ENCODE measurements at places on chromosomes 5 and 9.
A peak's percentile ranks its signal among the peaks of the same experiment; 100 is the strongest.

DNA sequence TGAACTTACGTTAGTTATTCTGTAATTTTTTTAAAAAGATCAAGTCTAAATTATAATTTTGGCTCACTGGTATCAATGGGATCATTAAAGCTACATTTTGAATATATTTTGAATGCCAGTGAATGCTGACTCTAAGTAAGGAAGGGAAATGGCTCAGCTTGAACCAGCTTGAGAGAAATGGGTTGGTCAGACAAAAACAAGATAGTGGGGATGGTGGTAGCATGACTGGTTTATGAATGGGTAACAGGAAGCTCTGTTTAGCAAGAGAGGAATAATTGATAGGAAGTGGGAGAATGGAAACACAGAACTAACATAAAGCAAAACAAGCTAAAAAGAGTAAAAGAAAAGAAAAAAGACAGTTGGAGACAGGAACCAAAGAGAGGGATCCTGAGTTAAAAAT lies 220.2 kb downstream of the ADAMTS6 start:
- no peak for DNase-seq

GRCh38 chr9:76876098-76876497 lies 29.8 kb downstream of the PRUNE2 start:
- peak; percentile 46 for DNase-seq

- DNase-seq, result peak; percentile 65
Observed at GRCh38 chr9:34437006-34437925, 21.1 kb downstream of the FAM219A start.

DNA sequence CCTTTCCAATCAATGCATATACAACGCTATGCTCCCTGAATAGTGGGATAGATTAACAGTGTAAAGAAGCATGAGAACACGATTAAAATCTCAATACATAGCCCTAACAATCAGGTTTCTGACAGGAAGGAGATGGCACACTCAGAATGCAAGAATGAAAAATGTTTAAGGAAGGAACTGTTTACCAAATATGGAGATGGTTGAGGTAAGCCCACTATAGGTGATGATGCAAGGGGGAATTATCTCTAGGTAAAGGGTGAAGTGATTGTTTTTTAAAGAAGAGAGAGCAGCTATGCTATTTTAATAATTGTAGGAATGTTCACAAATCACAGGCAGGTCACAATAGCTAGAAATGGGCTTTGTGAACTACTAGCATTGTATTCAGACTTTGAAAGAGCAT lies 302.4 kb downstream of the CHSY3 start:
- no peak for DNase-seq

DNA sequence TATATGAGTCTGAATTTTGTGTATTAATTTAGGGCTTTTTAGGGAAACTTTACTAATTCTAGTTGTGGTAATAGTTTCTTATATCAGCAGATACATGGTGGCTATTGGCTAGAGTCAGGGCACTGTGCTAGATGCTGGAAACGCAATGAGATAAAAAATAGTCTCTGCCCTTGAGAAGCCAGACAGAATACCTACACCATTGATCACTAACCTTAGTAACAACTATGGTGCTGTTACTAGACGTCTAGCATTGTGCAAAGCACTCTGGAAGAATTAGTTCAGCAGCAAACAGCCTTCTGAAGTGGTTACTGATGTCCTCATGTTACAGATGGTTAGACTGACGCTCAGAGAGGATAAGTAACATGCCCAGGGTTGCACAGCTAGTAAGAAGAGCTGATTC lies 61.8 kb downstream of the GDA start:
- no peak for DNase-seq

- no peak for DNase-seq
Observed at GRCh38 chr9:128105538-128106175, 21.9 kb downstream of the PTGES2 start.

GRCh38 chr9:110168486-110168885 lies 39.5 kb downstream of the C9orf152 start:
- DNase-seq, result no peak

DNA sequence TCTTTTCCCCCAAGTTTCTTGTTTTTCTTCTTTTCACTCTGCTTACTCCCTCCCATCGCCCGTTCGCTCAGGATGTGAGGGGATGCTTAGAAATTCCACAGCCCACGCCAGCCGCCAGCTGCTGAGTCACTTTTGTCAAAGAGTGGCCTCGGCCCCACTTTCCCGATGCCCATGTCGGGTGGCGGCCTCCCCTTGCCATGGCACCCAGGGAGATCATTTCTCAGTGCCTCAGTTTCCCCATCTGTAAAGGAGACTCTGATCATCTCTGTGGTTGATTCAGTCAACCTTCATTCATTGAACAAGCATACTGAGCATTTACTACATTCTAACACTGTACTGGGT lies 353 bp upstream of the PDGFRB start:
- no peak for DNase-seq

DNA sequence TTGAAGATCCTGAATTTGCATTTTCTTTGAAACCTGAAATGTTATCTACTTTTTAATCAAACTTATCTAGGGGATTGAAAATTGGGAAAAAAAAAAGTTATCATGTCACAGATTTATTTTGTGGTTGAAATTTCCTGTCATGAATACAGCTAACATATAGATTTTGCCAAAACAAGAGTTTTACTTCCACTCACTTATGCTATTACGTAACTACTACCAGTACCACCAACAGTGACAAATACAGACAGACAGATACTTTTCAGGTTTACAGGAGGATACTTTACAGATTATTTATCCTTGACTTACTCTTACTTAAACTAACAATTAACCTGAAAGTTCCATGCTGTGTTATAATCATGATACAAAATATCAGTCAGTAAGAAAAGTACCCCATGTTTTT lies 6.8 kb upstream of the MRPS30 start:
- DNase-seq, result no peak

GRCh38 chr5:30505014-30505886 lies 688.2 kb upstream of the CDH6 start:
- peak; percentile 81 for DNase-seq

DNA sequence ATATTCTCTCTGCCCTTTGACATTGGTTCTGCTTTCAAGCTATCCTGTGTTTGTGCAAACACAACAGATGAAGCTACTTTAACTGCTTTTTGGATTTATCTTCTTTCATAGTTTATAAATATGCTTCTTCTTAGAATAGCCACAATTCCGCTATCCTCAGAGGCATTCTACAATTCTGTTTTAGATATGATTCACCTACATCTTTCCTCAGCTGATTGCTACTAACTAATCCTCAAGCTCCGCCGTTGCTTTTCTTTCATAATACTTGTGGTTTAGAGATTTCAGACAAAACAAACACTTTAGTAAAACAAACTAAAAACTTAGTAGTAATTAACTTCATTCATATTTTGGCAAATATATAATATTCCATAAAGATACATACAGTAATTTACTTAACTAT lies 52.5 kb downstream of the ECPAS start:
- DNase-seq, result peak; percentile 25

GRCh38 chr5:169433221-169433651 lies 132.3 kb upstream of the SLIT3 start:
- no peak for DNase-seq

Data from fibroblast of lung (primary cell).